Activated naive CD8-positive, alpha-beta T cell treated with anti-CD3 and anti-CD28 coated beads, Interleukin-2, amount 50 U/mL, for 16 hours (primary cell): ENCODE measurements at places on chromosomes 12 and 14.

DNA sequence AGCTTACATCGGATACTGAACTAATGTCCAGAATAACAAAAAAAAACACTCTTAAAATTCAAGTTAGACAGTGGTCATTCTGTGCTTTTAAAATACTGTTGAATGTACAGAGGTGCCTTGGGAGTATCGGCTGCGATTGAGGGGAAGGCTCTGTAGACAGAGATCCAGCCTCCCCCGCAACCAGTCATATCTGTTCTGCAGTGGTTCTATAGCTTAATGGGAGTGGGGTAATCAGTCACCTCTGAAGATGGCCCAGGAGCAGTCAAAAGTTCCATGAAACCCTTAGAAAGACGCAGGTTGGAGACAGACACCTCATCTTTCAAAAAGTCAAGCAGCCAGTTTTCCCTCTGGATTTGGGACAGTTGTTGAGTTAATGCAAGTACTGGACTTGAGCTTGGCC is 1486.6 kb upstream of the TMEM132C start:
- DNase-seq: no peak

DNA sequence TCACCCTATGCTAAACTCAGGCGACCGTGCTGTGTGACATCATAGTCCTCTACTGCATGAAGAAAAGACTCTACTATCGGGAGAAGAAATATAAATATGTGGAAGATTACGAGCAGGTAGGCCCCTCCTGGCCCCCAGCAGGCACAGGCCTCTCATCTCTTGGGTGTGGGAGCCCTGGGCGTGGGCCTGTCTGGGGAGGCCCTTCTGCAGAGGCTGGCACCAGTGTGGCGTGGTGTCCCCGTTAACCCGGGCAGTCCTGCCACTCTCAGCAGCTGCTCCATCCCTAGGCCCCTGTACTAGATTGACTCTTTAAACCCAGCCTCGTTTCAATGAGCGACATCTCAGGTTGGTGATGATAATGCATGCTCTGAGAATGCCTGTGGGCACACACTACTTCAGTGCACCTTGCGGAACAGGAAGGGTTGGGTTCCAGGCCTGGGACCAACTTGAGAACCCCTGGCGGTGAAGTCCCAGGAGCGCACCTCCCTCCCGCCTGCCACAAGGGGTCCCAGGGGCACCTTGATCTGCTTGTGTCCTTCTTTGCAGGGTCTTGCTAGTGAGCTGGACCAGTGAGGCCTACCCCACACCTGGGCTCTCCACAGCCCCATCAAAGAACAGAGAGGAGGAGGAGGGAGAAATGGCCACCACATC is 23.2 kb downstream of the P2RX4 start:
- DNase-seq: no peak

- no peak for DNase-seq
Observed at GRCh38 chr14:32217301-32217700, 14.2 kb upstream of the RNU6-8 start.

DNA sequence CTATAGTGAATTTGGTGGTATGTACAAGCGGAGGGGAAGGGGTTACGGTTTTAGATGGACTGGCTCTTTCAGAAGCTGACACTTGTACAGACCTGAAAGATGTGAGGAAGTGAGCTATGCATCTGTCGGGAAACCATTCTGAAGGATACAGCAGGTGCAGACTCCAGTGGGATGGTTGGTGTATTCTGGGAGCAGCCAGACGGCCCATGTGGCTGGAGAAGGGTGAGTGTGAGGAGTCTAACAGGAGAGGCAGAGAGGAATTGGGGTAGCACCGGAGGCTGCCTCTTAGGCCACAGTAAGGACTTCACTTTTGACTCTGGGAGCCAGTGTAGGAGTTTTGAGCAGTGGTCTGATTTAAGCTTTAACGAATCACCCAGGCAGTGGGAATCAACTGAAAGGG is 90.7 kb downstream of the APAF1 start:
- DNase-seq: no peak

- DNase-seq: no peak
Observed at GRCh38 chr14:70811050-70811449, 1.7 kb upstream of the MAP3K9 start.

- DNase-seq: no peak
Observed at GRCh38 chr14:77615361-77616132, 890 bp downstream of the SPTLC2 start.

DNA sequence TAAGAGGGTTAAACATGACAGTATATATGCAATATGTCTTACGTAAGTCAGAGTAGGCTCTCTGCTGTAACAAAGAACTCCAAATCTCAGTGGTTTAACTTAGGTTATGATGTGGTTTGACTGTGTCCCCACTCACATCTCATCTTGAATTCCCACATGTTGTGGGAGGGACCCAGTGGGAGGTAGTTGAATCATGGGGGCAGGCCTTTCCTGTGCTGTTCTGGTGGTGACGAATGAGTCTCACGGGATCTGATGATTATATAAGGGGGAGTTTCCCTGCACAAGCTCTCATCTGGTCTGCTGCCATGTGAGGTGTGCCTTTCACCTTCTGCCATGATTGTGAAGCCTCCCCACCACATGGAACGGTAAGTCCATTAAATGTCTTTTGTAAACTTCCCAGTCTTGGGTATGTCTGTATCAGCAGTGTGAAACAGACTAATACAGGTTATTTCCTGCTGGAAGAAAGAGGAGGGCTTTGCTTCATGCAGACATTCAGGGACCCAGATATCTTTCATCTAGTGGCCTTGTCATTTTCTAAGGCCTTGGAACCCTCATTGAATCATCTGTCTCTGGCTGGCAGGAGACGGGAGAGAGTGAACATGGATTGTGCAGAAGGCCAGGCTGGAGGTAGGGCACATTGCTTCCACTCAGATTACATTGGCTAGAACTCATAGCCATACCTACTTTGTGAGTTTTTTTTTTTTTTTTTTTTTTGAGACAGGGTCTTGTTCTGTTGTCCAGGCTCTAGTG is 96.1 kb downstream of the CRADD start:
- peak; percentile 11 for DNase-seq

GRCh38 chr14:65879248-65880009 is 466.9 kb downstream of the FUT8 start:
- no peak for DNase-seq

- no peak for DNase-seq
Observed at GRCh38 chr14:24705840-24706239, 71.8 kb upstream of the GZMB start.

GRCh38 chr14:34368971-34369647 is 92.9 kb downstream of the SPTSSA start:
- no peak for DNase-seq

DNA sequence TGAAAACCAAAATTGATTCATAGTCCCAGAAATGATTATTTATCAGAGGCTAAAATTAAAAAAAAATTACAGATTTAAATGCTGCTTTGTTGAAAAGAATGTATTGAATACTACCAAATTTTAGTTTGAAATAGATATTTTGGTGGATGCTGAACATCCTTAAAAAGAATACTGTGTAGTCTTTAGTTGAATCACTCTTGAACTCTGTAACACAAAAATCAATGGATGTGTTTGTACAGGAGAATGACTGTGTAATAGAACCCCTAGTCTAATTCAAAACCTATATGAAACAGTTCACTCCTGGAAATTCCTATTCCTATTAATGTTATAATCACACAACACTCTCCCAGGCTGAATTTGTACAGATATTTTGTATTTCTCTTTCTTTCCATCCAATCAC is 1.5 kb upstream of the TSPAN8 start:
- DNase-seq: no peak

DNA sequence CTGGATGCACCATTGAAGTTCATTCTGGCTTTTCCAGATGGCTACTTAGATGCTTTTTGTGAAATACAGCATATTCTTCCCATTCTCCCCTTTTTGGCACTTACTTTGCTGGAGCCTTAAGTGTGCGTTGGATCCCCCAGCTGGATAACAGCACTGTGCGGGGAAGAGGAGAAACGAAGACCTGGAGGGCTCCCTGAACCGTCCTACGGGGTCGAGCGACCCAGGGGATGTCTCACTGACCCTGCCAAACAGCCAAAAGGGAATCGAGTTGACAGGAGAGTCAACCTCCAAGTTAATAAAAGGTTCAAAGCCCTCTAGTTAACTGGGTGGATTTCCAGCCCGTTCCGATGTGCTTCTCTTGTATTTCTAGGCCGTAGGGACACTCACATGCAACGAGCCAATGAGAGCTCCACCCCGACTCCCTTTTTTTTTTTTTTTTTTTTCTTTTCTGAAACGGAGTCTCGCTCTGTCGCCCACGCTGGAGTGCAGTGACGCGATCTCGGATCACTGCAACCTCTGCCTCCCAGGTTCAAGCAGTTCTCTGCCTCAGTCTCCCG is 1.0 kb upstream of the CAMKK2 start:
- DNase-seq: no peak

GRCh38 chr12:44993161-44993560 is 57.7 kb downstream of the DBX2 start:
- no peak for DNase-seq

- no peak for DNase-seq
Observed at GRCh38 chr14:37179896-37180502, 7.6 kb upstream of the SLC25A21 start.

GRCh38 chr14:50338587-50338986 is 26.5 kb downstream of the DMAC2L start:
- DNase-seq: no peak

- DNase-seq: no peak
Observed at GRCh38 chr12:49661191-49661590, 37.8 kb downstream of the PRPF40B start.

- no peak for DNase-seq
Observed at GRCh38 chr12:122835750-122836026, 431 bp downstream of the HIP1R start.

DNA sequence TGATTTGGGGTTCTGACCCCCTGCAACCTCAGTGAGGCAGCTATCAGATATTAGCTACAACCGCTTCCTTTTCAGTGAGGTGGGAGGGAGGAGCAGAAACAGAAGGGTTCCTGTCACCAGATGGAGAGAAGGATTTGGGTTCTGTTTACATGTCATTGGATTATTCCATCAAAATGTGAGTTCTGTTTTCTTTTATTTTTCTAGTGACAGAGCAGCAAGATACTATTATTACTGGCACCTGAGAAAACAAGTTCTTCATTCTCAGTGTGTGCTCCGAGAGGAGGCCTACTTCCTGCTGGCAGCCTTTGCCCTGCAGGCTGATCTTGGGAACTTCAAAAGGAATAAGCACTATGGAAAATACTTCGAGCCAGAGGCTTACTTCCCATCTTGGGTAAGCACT is 52.8 kb downstream of the FRMD6 start:
- DNase-seq: no peak

- DNase-seq: no peak
Observed at GRCh38 chr12:109513977-109514376, 36.5 kb downstream of the UBE3B start.

- no peak for DNase-seq
Observed at GRCh38 chr12:33531261-33531660, 91.6 kb upstream of the SYT10 start.

- DNase-seq: no peak
Observed at GRCh38 chr12:65882486-65882885, 58.2 kb downstream of the HMGA2 start.

DNA sequence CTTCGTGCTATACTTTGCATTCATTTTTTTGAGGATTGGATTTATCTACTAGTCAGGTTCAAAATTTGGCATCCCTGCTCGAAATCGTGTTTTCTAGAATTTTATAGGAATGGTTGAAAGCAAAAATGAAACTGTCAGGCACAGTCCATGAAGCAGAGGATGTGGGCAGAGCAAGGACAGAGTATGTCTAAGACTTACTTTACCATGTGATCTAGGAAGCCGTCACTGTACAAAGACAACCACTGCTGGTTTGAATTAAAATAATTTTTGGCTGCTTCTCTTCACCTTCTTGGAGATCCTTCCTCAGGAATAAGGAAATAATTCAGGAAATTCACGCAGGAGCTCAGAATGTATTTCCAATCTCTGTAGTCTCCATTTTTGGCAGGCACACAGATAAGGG is 31.6 kb upstream of the SGPP1 start:
- DNase-seq: no peak

DNA sequence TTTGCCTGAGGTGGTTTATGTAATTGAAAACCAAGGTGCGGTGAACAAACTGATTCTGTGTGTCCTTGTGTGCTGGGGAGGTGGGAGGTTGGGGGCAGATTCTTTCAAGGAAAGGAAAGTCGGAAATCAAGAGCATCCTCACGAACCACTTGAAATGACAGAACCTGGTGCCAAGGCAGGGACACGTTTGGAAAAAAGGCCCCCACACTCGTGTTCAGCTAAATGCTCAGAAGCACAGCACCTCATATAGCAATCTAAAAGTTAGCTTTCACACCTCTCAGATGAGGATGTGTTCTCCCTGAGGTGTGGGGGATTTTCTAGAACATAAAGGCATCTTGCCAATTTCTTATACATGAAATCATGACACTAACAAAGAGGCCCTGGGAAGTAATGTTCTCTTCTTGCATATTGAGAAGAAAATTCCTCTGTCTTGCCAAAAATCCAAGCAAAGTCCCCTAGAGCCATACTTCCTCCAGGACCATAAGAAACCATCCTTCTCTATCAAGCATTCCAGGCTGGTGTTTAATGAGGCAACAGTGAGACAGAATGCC is 119.6 kb downstream of the PLXNC1 start:
- no peak for DNase-seq

- DNase-seq: no peak
Observed at GRCh38 chr14:64861916-64862315, 17.8 kb downstream of the SPTB start.

- no peak for DNase-seq
Observed at GRCh38 chr14:67370830-67371229, 10.7 kb downstream of the EIF2S1 start.

DNA sequence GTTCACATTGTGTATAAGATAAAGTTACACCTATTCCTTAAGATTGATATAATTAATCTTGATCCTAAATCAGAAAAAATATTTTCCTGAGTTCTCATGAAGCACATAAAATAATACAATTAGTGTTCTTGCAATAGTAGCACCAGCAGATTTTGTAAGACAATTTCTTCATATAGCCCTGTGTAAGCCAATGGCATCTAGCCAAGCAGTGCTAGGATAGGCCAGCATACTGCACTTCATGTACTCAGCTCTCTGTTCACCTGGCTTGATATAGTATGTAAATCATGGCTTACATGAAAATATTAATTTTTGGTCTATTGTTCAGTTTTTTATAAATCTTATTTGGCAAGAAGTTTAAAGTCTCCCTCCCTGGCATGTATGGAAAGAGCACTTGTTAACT is 1.9 kb downstream of the KLRF2 start:
- no peak for DNase-seq

GRCh38 chr12:87982208-87982607 is 47.0 kb downstream of the C12orf50 start:
- no peak for DNase-seq

- no peak for DNase-seq
Observed at GRCh38 chr12:52210925-52211650, 19.3 kb upstream of the KRT80 start.
